ENCODE measurements at places on chromosomes 6 and 20.

- no peak for DNase-seq
Observed at GRCh38 chr6:135738636-135739035, 112.9 kb upstream of the PDE7B start.

DNA sequence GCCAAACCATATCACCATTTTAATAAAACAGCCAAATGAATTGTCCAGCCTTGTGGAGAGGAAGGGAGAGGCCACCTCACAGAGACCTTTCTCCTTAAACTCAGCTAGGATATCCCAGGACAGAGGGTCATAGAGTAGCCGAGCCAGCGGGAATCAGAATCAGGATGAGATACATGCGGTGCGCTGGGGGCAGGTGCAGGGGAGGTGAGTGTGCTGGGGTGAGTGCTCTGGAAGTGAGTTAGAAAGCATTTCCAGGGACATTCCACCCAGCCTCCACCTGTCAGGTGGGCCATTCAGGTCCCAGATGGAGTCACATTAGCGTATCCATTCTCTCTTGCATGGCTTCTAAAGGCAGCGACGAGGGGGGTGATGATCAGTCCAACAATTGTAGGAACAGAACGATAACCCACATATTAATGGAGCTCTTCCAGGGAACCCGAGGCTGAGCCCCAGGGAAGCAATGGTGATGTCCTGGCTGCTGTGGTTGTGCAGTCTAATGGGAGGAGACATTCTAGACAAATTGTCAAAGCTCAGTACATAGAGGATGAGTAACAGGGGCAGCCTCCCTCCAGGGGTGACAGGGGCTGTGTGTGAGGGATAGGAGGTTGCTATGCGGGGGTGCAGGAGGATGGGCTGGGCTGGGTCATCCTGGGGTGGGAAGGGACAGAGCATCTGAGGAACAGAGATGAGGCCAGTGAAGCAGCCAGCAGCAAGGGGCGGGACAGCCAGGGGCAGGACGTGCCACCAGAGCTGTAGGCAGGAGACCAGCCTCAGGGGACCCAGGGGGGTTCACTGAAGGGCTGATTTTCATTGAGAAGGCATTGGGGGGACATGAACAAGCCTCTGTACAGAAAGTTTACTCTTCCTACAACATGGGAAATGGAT, 88.7 kb upstream of the FRMD1 start:
- DNase-seq, result no peak

DNA sequence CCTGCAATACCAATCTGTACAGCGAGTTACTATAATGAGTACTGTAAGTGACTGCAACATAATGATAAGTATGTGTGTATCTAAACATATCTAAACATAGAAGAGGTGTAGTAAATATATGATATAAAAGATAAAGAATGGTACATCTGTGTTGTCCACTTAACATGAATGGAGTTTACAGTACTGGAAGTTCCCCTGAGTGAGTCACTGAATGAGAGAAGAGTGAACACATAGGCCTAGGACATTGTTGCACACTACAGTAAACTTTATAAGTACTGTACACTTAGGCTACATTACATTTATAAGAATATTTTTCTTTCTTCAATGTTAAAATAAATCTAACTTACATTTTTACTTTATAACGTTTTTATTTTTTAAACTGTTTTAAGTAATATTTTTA, 380.4 kb downstream of the MMUT start:
- DNase-seq, result no peak

DNA sequence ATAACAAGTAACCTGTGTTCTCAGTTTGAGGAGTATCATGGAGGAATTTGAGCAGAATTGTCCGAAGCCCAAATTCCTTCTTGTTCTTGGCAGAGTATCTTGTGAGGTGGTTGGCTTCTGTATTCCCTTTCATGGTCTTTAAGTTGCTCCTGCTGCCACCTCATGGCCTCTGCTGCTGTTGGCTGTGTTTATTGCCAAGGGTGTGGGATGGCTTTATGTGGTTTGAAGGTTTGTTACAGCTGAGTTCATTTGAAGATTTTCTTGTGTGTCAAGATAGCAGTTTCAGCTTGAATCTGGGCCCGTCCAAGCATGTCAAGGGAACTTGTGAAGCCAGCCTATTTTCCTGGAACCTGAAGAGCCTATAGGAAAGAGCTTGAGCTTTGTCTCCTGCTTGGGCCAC, 20.2 kb upstream of the TTK start:
- peak; percentile 25 for DNase-seq

DNA sequence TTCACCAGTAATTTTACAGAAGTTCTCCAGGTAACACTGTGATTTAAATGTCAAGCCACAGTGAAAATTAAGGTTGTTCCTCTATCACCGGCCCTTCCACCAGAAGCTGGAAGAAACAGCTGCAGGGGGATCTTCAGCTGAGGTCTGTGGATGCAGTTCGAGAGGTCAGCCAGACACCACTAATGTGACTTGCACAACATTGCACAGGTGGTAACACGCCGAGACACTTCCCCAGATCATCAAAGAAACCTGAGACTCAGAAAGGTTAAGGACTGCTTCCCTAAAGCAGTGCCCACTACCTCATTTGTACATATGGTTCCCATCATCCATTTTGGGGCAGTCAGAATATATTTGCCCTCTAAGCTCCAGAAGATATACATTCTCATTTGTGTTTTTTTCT, 8.1 kb upstream of the SERPINB9 start:
- DNase-seq, result no peak

DNA sequence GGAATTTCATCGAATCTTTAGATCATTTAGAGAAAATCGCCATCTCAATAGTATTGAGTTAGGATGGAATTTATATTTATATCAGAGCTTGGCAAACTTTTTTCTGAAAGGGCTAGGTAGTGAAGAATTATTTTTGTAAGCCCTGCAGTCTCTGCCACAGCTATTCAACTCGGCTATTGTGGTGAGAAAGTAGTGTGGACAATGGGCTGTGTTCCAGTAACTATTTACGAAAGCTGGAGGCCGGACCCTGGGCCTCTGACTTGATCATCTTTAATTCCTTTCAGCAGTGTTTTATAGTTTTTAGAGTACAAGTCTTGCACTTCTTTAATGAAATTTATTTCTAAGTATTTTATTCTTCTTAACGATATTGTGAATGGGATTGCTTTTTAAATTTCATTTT, 201.5 kb downstream of the FARS2 start:
- DNase-seq, result no peak

DNA sequence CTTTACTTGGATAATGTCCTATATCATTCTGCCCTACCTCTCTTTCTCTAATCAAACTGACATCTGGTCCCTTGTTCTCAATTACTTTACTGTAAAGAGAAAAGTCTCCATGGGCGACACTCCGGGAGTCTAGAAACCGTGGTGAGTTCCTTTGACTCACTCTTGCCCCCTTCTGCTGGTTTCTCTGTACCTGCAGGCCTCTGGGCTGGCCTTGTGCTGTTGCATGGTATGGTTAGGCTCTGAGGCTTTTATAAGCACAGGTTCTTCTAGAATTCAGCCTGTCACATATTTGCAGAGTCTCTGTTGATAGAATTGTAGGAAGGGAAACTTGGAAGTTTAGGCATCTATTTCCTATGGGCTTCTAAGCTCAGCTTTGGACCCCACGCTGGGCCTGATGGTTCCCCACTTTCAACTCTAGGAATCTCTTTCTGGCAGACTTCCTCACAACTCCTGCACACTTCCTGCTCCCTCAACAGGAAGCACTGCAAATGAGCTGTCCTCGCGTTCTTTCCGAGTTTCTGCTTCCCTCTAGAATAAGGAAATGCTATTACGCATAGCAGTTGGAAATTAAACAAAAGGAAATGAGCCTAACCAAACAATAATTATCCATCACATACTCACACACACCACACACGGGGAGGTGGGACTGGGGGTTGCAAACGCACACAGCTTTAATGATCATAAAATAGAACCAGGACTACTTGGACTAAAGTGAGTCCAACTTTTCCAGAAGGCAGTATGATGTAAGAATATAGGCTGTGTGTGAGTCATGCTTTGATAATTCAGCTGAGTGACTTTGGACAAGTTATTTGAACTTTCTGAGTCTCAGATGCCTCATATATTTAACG, 683.3 kb downstream of the QKI start:
- no peak for DNase-seq

GRCh38 chr20:61450549-61450948, 198.5 kb downstream of the CDH4 start:
- no peak for DNase-seq

- no peak for DNase-seq
Observed at GRCh38 chr6:13538084-13538483, 36.3 kb upstream of the SIRT5 start.

DNA sequence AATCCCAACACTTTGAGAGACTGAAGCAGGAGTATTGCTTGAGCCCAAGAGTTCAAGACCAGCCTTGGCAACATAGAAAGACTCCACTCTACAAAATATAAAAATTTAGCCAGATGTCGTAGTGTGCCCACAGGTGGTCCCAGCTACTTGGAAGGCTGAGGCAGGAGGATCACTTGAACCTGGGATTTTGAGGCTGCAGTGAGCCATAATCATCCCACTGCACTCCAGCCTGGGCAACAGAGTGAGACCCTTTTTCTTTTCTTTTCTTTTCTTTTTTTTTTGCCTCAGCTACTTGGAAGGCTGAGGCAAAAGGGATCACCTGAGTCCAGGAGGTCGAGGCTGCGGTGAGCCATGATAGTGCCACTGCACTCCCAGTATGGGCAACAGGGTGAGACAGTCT, 17.9 kb downstream of the FASTKD5 start:
- DNase-seq, result no peak

GRCh38 chr6:158278004-158278403, 34.3 kb upstream of the TULP4 start:
- no peak for DNase-seq

DNA sequence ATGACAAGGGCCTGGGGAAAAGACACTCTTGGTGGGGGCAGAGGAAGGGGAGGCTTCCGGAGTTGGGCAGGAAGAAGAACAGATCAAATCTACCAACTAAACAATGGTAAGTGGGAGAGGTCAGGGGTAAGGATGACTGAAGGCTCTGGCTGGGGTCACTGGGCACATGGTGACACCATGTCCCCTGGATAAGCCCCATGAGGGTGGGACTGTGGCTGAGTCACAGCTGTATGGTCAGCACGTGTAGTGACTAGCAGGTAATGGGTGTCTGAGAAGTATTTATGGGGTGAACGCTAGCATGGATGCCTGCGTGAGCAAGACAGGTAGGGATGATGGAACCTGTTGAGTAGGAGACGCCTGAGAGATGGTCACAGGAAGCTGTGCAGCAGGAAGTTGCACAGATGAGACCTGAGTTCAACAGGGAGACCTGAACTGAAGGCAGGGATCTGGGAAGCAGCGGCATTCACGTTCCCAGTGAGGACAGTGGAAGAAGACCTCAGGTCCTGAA, 64.5 kb upstream of the SNX9 start:
- no peak for DNase-seq

DNA sequence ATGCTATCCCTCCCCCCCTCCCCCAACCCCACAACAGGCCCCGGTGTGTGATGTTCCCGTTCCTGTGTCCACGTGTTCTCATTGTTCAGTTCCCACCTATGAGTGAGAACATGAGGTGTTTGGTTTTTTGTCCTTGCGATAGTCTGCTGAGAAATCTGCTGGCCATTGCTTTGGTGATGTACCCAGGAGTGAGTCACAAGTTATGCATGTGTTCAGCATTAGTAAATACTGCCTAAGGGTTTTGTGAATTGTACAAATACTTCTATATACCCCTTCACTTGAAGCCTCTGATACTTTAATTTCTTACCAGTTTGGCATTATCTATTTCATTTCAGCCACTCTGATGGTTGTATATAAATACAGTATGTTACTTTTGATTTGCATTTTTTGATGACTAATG, 711.3 kb upstream of the GJE1 start:
- no peak for DNase-seq

DNA sequence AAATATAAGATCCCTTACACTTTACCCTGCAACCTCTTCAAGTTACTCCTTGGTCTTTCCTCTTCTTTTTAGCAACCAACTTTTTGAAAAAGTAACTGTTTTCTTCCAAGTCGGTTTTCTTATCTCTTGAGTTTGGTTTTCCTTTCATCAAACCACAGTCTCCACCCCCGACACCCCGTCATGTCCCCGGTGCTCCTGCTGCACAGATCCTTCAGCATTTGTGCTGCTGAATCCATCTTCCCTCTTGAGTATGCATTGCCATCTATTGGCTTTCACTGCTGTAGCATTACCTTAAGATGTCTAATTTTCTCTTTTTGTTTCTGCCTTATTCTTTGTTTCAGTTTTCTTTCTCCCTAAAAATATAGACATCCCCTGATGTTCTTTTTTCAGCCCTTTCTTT, 11.9 kb upstream of the TNFRSF21 start:
- DNase-seq, result no peak

DNA sequence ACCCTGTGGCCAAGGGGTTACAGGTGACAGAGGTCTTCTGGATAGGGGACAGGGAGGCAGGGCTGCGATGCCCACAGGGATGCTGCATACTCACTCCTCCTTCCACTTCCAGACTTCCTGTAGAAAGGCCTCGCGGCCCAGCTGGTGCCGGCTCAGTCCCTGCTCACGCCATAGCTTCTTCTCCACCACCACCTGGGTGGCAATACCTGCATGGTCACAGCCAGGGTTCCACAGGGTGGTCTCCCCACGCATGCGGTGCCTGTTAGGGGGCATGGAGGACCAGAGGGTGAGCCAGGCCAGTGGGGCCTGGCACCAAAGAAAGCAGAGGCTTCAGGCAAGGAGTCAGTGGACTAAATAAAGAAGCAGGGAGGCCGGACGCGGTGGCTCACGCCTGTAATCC, 8.3 kb upstream of the VWA7 start:
- DNase-seq, result no peak

GRCh38 chr6:151257985-151258445, 18.2 kb downstream of the AKAP12 start:
- DNase-seq, result no peak

- DNase-seq, result no peak
Observed at GRCh38 chr6:18439581-18439980, 52.4 kb downstream of the RNF144B start.

- DNase-seq, result no peak
Observed at GRCh38 chr20:23298926-23299672, 51.5 kb upstream of the NXT1 start.

DNA sequence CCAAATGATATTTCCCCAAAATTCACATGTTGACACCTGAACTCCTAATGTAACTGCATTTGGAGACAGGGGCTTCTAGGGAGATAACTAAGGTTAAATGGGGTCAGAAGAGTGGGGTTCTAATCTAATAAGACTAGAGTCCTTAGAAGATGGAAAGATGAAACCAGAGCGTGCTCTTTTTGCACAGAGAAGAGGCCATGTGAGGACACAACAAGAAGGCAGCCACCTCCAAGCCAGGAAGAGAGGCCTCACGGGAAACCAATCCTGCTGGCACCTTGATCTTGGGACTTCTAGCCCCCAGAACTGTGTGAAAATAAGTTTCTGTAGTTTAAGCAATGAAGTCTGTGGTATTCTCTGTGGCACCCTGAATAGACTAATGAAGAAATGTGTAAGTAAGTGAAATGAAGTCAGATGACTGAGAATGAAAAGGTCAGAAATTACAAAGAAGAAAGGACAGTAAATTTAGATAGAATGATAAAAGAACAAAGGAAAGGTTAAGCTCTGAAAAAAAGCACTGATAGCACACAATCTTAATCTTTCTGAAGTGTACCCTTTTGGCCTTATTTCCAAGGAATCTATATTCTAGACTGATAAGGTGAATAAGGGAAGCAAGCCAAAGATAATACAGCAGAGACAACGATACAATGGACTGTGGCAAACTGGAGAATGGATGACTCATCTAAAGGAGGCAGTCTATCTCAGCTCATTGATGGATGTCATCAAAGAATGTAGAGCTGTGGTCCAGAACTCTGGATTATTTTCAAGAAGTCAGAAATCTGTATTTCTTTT, 110.4 kb downstream of the MYB start:
- DNase-seq, result no peak

- no peak for DNase-seq
Observed at GRCh38 chr6:49342410-49342809, 120.6 kb downstream of the MMUT start.
